ENCODE measurements at places on chromosomes 2 and 18.

DNA sequence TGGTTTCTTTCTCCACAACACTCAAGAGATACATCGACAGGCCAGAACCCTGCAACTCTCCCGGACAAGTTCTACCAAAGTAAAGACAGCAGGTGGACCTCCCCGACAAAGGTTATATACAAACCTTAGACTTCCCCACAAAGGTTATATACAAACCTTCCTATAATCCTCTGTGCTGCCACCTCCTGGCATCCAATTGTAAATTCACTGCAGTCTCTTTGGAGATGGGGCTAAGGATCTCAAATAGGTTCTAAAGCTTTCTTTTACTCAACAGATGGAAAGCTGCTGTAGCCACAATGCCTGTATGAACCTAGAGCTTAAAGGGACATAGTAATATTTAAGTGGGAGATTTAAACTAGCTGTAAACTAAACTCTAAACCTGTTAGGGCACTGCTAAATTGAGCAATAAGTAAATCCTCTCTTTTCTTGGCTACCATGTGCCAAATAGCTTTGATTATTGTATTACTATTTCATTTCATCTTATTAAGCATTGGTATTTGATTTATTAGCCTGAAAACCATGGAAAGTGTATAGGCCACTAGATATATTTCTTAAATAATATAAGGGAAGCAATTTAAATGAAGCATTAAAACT lies 9.8 kb upstream of the MREG start:
- DNase-seq = peak; percentile 58

DNA sequence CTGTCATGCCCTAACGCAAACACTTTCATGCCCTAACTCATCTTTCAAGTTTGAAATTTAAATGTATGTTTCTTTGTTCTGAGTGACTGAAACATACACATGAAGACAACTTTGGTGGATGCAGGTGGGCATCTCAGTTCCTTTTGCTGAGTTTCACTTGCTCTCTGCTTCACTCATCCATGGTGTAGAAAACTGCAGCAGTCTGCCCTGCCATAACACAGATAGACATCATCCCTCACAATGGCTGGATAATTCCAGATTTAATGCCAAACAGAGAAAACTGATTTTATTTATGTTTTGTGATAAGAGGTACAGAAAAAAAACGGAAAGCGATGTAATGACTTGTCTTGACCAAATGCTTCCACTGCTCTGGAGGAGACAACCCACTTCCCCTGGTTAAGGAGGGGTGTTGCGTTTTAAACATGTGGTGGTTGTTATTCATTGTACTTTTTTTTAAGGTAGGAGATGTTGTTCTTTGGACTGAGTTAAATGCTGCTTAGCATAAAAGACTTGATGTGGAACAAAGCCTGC lies 70.4 kb downstream of the RHBDD1 start:
- DNase-seq = no peak

GRCh38 chr2:215431778-215432758 lies 3.8 kb downstream of the FN1 start:
- peak; percentile 55 for DNase-seq

DNA sequence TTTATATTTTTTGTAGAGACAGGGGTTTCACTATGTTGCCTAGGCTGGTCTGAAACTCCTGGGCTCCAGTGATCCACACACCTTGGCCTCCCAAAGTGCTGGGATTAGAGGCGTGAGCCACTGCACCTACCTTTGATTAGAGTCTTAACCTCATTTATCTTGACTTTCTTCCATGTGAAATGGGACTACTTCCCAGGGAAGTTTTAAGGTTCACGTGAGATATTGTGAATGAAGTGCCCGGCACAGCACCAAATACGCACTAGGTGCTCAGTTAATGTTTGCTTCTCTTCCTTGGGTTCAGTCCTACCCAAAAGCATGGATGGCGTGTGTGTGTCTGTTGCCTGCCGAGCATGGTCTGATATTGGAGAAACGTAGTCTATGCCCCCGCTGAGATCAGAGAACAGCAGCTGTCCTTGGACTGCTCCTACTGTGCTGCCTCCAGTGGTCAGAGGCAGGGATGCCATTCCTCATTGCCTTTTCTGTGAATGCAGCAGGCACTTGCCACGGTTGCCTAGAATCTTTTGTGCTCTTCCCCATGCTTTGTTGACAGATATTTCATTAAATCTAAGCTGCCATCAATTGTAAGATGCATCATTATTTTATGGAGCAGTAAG lies 12.3 kb upstream of the TFCP2L1 start:
- peak; percentile 6 for DNase-seq

- peak; percentile 73 for DNase-seq
Measured at GRCh38 chr18:22223254-22223964, 54.0 kb downstream of the GATA6 start.

DNA sequence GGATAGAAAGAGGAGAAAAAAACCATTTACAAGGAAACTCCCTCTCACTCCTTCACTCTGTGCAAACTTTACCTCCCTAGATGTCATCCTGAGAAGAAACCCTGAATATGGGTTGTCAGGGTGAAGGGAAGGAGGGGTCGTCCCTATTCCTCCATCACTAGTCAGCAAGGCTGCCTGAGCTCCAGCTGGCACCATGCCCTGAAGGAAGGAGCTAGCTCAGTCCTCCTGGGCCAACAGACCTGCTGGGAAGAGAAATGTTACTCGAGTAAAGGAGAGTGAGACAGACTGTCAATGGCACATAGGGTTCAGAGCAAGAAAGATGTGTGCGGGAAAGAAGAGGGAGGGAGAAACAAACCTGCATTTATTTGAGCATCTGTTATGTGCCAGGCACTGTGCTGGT lies 18.3 kb upstream of the EPAS1 start:
- no peak for DNase-seq

GRCh38 chr2:183799761-183800160 lies 675.5 kb downstream of the NUP35 start:
- no peak for DNase-seq

GRCh38 chr2:199962203-199962602 lies 6.8 kb downstream of the MAIP1 start:
- no peak for DNase-seq

All from AG10803 (cell line).